ENCODE measurements at places on chromosomes 12 and 14. TPM values are rescaled to one million over a fixed set of nuclear protein-coding genes. Genes with fewer than 3 reads are reported as not detected.
A peak's percentile ranks its signal among the peaks of the same experiment; 100 is the strongest.

DNA sequence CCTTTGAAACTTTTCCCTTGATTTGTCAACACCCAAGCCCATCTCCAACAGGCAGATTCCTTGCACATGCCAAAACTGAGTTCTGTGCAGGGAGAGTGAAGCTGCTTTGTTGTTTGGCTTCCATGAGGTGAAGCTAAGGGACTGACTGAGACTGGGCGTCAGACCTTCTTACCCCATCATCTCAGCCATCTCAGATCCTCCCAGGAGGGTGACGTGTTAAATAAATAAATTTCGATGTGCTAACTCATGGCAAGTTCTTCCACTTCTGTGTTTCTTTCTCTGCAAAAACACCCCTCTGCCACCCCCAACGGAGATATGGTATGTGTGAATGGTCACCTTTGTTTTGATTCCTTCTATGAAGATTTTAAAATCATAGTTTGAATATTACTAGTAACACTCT lies 17.8 kb downstream of the UTP20 start:
- no peak for DNase-seq

- no peak for DNase-seq
Measured at GRCh38 chr12:97127061-97127460, 220.0 kb downstream of the NEDD1 start.

DNA sequence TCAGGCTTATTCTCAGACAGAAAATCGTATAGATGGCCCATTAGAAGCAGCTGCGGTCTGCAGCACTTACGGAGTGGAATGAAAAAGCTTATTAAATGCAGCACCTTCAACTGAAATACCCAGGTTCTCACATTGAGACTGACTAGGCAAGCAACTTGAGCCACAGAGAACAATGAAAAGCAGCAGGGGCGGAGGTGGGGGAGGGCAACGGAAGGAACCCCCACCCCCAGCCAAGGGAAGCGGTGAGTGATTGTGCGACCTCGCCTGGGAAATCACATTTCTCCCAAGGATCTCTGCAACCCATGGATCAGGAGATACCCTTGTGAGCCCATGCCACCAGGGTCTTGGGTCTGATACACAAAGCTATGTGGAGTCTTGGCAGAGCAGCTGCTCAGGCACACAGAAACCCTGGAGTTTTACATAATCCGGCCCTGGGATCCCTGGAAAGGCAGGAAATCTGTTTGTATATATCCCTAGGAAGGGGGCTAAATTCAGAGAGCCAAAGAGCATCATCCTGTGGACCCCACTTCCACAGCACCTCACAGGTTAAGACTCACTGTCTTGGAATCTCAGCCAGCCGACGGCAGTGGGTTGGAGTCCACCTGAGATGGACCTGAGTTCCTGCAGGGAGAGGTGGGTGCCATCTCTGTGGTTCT lies 38.1 kb downstream of the PZP start:
- no peak for DNase-seq

GRCh38 chr12:42141981-42142606 lies 2.6 kb downstream of the GXYLT1 start:
- no peak for DNase-seq

DNA sequence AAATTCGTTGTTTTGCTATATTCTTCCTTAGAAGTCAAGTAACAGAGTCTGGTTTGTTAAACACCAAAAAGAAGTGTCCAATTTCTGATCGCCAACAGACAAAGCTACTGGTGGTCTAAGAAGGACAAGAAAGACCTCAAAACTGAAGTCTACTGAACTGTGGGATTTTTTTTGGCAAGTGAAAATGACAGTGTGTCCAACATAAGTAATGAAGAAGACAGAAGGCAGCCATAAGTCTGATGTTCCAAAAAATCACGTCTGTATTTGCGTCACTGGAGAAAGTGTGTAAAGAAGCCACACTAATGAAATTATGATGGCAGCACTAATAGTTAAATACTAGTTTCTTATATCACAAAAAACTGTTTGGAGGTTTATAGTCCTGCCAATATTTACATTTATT lies 32.6 kb downstream of the WASHC3 start:
- no peak for DNase-seq

DNA sequence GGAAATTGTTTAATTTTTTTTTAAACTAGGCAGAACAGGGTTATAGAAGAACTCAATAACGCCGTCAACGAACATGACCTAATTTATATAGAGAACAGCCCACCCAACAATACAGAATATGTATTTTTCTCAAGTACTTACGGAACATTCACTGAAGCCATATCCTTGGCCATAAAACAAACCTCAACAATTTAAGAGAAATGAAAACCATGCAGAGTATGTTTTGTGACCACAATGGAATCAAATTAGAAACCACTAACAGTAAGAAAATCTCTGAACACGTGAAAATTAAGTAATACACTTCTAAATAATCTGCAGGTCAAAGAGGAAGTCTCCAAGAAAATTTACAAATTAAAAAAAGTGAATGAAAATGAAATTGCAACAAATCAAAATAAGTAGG lies 9.4 kb downstream of the SART3 start:
- no peak for DNase-seq

DNA sequence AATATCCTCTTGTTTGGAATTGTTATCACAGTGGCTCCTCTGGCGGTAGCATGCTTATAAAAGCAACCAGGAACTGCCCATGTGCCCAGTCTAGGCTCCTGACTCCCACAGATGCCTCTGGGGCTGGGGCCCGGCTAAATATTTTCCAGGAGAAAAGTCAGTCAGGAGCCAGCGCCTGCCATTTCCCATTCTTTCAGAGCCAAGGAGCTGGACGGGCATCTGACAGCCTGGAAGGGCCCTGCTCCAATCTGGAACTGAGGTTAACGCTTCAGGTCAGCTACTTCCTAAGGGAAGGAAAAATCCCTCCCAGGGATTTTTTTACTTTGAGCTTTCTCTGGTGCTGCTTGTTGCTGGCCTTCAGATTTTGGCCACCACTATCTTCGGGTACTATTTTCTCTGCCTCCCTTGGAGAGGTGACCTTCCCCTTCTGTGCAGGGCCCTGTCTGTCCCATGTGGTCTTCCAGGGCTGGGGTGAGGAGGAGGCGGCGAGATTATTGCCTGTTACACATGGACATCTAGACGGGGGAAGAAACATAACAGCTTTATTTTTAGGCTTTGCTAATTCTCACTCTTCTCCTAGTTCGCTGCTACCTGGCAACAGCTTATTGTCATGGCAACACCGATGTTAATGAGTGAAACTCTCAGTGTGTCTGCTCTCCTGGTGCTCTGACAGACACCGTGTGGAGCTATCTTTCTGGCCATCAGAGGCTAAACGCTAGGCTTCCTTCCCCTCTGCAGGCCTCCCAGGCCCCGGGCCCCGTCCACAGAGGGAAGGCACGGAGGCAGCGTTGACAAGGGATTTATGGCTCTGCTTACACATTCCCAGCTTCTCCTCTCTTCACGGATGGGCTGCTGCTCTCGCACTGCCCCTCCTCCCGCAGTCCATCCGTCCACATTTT lies 160.4 kb downstream of the CACNA1C start:
- peak; percentile 63 for DNase-seq

GRCh38 chr12:19036673-19037357 lies 92.7 kb upstream of the PLEKHA5 start:
- DNase-seq = no peak

- DNase-seq = no peak
Measured at GRCh38 chr14:76257111-76257803, 105.5 kb downstream of the GPATCH2L start.

DNA sequence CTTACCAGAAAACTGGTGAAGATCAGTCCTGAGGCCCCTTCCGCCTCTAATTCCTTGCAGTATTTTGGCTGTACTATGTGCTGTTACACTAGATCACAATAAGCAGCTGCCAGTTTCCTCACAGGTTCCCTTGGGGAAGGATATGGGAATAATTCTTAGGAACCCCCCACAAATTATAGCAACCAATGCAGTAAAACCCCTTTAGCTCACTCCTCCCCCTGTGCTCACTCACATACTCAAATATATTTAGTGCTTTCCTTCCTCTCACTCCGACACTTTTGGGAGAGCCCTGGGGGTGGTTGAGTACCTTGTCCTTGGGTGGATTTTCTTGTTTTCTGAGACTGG lies 162.7 kb downstream of the ETV6 start:
- DNase-seq = no peak

DNA sequence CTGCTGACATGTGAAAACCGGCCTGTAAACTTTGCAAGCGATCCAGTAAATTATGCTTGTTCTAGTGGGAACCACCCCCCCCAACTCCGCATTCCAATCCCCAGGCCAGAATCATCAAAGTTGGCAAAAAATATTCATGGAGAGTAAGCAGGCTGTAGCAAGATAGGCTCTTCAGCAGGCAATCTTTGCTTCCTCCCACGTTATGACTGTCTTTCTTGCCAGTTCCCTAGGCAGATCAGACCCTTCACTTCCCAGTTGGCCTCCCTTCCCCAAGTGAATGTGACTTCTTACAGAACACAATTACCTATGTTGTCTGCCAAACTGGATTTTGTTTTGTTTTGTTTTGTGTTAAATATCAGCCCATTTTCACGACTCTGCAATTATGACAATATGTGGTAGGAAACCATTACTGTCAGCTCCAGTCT lies 1.2 kb upstream of the PTGER2 start:
- no peak for DNase-seq

Gene SYT1
- 23.1 TPM for polyA plus RNA-seq

Gene POLE2
- polyA plus RNA-seq = 12.5 TPM

Gene LMNTD1
- 0.21 TPM for polyA plus RNA-seq

Gene LRRC10
- polyA plus RNA-seq = not detected

Gene EGLN3
- polyA plus RNA-seq = 13.0 TPM

Gene ATN1
- polyA plus RNA-seq = 85.5 TPM

Gene KRT78
- polyA plus RNA-seq = not detected

Gene GRIN2B
- 1.0 TPM for polyA plus RNA-seq

Gene CAPZA3
- 0.69 TPM for polyA plus RNA-seq

Gene CLBA1
- 34.9 TPM for polyA plus RNA-seq

Gene CLEC2A
- polyA plus RNA-seq = not detected
